ENCODE measurements at places on chromosomes 11 and 22.

GRCh38 chr11:75603791-75604736 is 42.0 kb downstream of the SERPINH1 start:
- no peak for DNase-seq

DNA sequence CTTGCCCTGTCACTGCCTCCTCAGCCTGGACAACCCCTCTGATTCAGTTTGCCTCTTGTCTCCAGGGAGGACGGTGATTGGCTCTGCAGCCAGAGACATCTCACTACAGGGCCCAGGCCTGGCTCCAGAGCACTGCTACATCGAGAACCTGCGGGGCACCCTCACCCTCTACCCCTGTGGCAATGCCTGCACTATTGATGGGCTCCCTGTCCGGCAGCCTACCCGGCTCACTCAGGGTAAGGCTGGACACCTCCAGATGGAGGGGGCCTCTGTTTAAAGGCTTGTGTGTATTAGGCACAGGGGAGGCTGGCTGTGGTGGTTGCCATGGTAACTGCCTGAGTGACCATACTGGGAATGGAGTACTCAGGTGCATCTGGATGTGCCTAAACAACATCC is 8.6 kb downstream of the PHLDB1 start:
- DNase-seq = no peak

- DNase-seq = no peak
Measured at GRCh38 chr11:128942817-128943427, at the start of gene TP53AIP1. TSS of gene TP53AIP1 (minus strand) at chr11:128942871. CDS start at chr11:128937818, 5,053 bp downstream.

DNA sequence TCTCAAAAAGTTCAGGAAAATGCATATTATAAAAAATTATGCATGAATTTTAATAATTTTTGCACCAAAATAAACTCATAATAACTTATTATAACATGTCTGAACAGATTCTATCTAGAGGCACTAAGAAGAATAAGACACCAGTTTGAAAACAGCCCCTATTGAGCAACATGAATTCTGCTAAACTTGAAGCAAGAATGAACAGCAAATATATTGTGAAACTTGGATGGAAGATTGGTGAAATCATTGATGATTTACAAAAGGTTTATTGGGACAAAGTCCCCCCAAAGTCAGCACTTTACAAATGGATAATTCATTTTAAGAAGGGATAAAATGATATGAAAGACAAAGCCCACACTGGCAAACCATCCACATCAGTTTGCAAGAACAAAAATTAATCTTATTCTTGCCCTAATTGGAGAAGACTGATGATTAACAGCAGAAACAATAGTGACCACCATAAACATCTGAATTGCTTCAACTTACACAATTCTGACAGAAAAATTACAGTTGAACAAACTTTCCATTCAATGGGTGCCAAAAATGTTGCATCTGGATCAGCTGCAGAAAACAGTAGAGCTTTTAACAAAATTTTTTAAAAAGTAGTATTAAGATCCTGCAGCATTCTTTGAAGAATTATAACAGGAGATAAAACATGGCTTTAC is 257.5 kb upstream of the FAT3 start:
- DNase-seq = no peak

- DNase-seq = peak; percentile 58
Measured at GRCh38 chr11:117185736-117186430, 7.3 kb downstream of the SIDT2 start.

- no peak for DNase-seq
Measured at GRCh38 chr22:46433318-46433717, 97.8 kb downstream of the TRMU start.

DNA sequence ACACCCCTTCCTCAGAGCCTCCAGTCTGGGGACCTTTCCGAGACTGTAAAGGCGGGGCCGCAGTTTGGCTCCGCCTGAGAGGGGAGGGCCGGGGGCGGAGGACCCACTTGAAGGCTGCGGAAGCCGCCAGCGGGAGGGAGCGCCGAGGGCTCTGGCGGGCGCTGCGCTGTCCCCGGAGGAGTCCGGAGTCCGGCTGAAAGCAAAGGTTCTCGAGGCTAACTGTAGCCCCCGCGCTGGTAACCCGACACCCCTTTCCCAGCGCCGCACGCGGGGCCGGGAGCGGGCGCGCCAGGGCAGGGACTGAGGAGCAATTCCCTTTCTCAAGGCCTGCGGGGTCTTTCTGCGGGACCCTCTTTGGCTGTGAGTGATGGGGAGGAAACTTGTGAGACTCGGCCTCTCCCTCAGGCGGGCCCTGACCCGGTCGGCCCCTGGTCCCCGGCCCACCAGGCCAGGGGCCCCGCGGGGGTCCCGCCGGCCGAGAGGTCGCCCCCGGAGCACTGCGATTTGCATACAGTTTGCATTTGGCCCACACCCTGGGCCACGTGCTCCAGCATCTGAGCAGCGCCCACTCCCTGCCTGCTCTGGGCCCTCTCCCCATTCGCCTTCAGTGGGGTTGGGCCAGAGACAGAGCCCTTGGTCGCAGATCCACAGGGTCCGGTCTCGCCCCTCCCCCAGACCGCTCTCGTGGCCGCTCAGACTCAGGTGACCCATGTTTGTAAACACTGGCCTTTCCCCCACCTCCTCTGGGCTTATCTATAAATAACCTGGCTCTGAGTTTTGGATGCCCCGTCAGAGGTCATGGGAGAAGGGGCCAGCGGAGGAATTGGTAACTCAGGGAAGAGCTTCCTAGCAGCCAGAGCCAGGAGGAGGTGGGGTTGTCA is 519 bp upstream of the ART5 start:
- DNase-seq = peak; percentile 39

- DNase-seq = no peak
Measured at GRCh38 chr11:131418189-131418588, 47.8 kb downstream of the NTM start.

DNA sequence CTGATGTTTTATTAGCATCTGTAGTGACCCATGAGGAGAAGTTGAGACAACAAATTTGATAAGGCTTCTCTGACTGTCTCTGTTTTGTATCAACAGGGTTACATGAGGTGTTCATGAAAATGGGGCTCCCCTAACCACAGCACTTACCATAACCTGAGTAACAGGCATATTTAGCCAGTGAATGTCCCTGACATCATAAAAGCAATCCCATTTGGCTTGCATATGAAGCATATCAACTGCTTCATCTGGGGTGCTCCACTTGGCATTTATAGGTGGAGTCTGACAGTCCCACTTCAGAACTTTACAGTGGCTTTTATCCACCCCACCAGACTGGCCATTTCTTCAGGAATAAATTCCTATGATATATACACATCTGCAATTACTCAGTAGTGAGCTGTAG is 257.6 kb downstream of the LUZP2 start:
- DNase-seq = no peak

DNA sequence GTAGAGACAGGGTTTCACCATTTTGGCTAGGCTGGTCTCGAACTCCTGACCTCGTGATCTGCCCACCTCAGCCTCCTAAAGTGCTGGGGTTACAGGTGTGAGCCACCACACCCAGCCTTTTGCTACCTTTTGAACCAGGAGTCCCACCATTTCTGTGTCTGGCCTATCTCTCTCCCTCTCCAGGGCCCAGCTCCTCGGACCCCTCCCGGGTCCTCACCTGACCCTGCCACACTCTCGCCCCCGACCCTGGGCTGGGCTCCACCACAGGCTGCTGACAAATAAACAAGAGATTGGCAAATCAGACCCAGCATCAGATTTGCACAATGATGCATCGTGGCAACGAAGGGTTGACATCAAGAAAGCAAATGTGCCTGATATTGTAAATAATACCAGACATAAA is 8.8 kb downstream of the KRTAP5-5 start:
- no peak for DNase-seq

DNA sequence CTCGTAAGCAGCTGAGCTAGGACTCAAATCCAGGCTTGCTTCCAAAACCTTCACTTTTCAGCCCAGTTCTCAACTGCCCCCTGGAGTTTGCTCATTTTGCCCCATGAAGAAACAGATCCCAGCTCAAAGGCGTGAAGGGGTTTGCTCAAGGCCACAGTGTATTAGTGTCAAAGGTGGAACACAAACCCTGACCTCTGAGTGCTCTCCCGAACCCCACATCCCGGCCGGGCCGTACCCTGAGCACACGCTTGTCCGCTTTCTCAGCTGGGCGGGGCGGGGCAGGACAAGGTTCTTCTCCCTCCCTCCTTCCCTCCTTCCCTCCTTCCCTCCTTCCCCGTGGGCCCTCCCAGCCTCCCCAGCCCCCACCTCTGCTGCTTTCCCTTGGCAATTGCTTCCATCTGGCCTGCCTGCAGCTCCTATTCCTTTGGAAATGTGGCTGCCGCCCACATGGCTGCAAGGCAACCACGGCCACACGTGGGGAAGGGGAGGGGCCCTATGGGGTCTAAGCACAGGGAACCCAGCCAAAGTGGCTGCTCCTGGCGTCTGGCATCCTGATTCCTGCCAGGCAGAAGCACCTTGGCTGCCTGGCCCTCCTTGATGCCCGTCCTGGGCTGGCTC is 4.1 kb downstream of the ST3GAL4 start:
- DNase-seq = no peak

- no peak for DNase-seq
Measured at GRCh38 chr22:47172771-47173534, 410.5 kb downstream of the TBC1D22A start.

GRCh38 chr11:112627588-112628045 is 333.6 kb upstream of the NCAM1 start:
- no peak for DNase-seq

DNA sequence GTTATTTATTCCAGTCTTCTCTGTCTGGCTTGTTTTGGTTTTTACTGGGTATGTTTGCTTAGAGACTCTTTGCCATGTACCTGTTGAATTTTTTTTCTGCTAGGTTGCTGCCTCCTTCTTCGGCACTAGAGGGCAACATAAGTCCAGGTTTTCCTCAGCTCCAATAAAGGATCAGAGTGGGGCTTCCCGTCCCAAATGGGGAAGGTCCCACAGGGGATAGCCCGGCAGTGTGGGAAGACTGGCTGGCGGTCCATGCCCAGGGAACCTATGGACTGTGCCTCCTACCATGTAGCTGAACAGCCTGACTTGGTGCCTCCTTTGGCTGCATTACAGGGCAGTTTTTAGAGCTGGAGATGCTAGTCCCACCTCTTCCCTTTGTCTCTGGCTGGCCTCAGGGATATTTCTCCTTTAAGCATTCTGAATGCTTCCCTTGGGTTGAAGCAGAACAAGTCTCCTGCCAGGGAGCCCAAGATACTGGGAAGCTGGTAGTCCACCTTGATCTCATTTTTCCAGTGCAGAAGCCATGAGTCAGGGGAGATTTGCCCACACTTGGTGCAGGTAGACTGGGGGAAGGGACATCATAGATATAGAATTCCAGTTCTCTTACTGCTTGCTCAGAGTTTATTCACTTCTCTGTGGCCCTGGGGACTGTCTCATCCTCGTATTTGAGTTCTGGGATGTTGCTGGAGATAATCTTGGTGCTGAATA is 60.2 kb downstream of the BRD1 start:
- DNase-seq = peak; percentile 65

DNA sequence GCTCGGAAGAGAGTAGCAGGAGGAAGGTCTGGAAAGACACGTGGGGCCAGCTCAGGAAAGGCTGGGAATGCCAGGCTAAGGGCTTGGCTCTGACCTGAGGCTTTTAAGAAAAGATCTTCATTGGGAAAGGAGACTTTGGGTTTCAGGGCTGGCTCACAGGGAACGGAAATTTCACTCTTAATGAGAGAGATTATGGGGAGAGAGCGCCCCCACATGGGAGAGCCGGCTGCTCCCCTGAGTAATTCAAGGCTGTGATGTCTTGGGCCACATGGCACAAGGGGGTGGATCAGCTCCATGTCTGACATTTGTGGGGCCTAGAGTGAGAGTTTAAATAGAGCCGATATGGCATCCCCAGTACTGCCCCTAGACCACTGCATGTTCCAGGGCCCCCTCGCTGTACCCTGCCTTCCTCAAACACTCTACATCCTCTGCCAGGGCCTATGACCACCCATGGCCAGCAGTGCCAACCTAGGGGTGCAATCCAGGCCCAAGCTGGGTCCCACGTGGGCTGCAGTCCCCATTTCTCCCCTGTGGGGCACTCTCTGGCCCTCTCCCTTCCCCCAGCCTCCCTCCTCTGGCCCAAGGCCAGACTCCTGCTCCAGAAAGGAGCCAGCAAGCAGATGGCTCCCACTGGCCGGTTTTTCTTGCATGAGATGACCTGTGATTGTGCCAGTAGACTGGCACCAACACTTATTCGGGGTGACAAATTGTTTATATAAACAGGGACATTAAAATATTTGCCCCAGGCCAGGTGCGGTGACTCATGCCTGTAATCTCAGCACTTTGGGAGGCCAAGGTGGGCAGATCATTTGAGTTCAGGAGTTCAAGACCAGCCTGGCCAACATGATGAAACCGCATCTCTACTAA is 75.2 kb downstream of the ISX start:
- no peak for DNase-seq

GRCh38 chr22:30204015-30204741 is 42.4 kb downstream of the LIF start:
- DNase-seq = no peak

DNA sequence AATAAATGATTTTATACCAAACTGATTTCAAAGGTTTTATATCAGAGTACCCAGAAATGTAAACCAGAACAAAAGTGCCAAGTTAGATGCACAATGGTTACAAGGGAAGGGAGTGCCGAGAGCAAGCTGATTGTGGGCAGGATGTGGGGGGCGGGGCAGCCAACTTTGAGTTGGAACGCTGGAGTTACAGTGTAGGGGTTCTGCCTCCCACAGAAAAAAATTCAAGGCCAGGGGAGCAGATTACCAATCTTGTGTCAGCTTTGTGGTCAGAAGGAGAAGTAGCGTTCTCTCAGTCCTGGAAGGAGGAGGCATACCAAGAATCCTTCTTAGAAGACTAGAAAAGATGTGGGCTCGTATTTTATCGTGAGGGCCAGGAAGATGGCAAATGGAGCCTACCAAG is 15.9 kb upstream of the POU2AF2 start:
- DNase-seq = peak; percentile 61

DNA sequence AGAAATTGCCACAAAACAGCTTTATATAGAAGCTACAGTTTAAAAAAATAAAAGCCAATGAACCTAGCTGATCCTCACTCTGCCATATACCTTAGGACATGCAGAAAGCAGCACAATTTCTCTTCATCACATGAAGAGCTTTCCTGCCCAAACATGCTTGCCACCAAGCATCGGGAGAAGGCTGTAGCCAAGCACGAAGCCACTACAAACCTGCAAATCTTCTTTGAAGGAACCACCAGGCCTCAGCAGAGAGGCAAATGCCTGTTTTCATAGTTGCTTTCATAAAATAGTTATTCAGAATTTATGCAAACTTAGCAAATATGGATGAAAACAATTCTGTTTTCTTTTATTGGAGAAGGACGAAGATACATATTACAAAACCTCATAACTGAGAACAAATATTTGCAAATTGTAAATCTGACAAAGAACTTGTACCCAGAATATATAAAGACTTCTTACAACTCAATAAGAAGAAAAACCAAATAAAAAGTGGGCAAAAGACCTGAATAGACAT is 100.3 kb downstream of the RBFOX2 start:
- DNase-seq = no peak

Measured in inflammatory macrophage (primary cell).